ENCODE measurements at places on chromosomes 6 and 20.

GRCh38 chr6:52537001-52537753, 39.7 kb downstream of the TRAM2 start:
- DNase-seq: no peak

DNA sequence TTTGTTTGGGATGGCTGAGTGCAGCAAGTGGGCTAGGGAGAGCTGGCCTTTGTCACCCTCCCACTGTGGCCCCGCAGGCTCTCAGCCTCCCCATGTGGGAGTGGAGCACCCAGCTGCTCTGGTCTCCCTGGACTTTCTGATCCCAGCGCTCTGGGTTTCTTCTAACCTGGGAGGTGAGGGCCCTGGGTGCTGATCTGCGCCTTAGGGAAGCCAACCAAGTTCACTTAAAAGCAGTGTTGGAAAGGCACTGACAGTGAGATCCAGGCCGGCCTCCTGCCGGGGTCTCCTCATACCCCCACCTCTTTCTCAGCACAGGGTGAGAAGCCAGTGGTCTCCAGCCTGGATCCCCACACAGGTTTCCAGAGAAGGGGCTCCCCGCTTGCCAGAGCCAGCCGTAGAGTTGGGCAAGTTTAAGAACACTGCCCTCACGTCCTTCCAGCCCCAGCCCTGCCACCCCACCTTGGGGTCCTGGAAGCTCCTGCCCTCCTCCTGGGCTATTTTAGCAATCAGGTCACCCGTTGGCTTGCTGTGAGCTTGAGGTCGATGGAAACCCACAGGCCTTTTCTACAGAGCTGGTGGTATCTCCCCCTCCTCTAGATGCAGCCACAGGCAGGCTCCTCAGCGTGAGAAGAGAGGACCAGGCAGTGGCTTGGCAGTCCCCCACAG, 9.6 kb downstream of the C20orf203 start:
- DNase-seq: no peak

DNA sequence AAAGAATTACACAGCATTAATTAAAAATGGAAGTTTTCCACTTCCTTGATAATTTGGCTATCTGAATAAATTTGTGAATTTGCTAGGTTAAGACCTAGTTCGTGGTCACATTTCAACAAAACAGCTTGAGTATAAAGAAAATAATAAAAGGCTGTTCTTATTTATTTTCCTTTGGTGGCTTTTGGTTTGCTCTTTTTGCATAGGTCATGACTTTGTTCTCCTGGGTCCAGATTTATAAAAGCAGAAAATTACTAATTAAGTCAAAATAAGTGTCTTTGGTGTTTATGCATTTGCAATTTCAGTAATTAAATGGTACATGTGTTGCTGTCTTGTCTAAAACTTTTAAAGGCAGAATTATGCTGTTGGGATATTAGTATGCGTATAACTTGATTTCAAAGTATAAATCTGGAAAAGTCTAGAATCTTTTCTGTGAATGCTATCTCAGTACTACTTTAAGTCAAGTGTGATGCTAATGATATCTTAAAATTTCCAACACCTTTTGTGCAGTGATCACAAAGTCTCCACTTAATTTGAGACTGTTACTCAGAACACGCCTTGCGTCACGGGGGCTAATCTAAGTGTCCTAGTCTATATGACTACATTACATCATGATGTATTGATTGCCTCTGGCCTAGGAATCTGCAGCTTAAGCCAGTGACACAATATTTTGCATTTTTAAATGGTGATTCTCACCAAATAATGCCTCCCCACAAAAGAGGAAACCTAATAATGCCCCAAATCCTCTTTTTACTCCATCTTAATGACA, 41.0 kb downstream of the GNAS start:
- no peak for DNase-seq

- peak; percentile 86 for DNase-seq
These were observed 93.6 kb downstream of the NCR2 start for GRCh38 chr6:41428996-41429421.

GRCh38 chr20:32045999-32046398, 6.0 kb upstream of the HCK start:
- DNase-seq: no peak

- DNase-seq: no peak
These were observed 354.8 kb downstream of the BTBD9 start for GRCh38 chr6:38284802-38285394.

- no peak for DNase-seq
These were observed 578.5 kb upstream of the PTCHD4 start for GRCh38 chr6:48689498-48689897.

DNA sequence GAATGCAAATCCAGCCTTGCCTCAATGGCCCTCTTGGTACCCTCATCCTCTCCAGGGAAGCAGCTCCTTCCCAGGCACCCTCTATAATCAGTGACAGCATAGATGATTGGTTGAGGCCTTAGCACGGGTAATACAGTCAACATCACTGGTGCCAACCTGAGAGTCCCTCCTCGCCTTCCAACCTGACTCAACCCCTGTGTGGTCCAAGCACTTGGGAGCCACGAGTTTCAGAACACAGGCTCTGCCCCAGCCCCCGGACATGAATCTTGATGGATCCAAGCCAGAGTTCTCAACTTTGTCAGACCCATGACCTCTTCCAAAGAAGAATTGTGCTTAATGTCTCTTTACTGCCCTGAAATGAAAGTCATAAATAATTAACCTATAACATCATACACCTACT, 213.9 kb downstream of the PREX1 start:
- DNase-seq: no peak

- peak; percentile 85 for DNase-seq
These were observed 136.3 kb downstream of the MRPL14 start for GRCh38 chr6:43990627-43991619.

DNA sequence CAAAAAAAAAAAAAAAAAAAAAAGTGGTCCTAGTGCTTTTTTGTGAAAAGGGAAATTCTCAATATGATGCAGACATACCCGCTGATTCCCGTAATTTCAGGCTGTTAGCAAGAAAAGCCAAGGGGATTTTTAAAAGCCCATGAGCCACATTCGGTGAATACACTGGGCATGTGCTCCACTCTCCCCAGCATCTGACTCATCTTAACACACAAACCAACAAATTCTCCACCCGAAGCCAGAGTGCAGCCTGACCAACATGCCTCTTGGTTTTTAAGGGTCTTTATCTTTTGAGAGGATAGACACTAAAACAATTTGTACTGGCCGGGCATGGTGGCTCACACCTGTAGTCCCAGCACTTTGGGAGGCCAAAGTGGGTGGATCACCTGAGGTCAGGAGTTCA, 45.5 kb upstream of the CD83 start:
- no peak for DNase-seq

GRCh38 chr6:22392711-22393110, 95.9 kb upstream of the PRL start:
- DNase-seq: no peak

GRCh38 chr20:23358923-23359593, 2.9 kb upstream of the GZF1 start:
- DNase-seq: no peak
